Jurkat, Clone E6-1 (cell line): ENCODE measurements at places on chromosomes 5 and 9.

DNA sequence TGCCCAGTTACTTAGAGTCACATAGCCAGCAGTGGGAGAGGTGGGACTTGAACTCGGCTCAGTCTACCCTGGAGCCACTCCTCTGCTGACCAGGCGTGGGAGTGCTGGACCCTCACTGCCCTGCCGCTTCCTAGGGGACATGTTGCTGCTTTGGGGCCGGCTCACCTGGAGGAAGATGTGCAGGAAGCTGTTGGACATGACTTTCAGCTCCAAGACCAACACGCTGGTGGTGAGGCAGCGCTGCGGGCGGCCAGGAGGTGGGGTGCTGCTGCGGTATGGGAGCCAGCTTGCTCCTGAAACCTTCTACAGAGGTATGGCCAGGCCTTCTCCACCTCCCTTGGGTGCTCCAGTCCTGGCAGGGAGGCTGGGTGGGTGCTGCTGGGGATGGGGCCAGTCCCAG, 3.4 kb upstream of the CACFD1 start:
- no peak for DNase-seq

DNA sequence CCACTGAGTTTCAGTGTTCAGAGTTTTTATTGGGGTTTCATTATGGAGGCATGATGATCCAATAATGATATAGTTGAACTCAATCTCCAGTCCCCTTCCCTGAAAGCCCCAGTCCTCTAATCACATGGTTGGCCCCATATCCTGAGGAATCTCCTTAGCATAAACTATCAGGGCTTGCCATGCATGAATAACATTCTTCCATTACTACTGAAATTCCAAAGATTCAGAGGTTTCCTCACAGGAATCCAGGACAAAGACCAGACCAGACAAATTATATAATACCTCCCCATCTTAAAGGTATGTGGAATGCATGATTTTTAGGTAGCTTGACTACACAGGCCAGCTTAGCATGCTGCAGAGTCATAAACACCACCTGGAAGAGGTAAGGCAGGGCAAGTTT, 15.5 kb upstream of the LRRTM2 start:
- DNase-seq: no peak

GRCh38 chr9:77024776-77025545, 5.5 kb downstream of the FOXB2 start:
- DNase-seq: no peak

DNA sequence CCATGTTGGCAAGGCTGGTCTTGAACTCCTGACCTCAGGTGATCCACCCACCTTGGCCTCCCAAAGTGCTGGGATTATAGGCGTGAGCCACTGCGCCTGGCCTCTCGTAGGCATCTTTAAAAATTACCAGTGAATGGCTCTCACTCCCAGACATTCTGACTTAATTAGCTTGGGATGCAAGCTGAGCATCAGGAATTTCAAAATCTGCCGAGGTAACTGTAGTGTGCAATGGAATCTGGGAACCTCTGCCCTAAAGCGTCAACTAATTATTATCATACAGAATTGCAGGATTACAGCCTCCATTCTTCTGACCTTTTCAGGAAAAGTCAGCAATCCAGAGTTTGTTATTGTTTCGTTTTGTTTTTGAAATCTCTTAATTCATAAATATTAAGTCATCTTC, 213.4 kb upstream of the DMAC1 start:
- DNase-seq: no peak

DNA sequence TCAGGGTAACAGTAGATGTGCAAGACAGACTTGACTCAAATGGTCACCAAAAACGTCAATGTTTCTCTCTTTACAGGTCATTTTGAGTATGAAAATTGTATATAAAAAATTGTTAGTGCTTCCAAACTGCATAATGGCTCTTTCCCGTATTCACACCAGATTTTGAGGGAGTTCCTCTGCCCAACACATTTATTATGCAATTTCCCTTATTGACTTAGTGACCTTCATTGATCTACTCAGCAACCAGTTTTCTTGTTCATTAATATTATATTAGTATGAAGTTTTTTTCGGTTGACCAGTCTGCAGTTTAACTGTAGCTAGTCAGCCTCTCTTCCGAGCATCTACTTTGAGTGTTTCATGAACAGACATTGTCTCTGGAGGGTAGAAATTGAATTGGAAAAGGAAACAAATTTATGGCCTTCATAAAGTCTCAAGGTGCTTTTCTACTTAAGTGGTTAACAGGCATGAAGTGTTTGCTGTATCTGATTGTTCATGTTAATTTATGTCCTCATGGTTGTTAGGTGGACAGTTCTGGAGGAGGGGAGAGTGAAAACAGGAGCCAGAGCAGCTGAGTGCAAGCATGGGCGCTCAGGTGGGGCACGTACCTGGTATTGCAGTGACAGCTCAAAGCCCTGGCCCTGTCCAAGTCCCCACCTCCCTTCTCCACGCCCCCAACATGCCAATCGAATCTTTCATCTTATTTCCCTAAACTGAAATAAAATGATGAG, 240.2 kb downstream of the RFK start:
- no peak for DNase-seq

DNA sequence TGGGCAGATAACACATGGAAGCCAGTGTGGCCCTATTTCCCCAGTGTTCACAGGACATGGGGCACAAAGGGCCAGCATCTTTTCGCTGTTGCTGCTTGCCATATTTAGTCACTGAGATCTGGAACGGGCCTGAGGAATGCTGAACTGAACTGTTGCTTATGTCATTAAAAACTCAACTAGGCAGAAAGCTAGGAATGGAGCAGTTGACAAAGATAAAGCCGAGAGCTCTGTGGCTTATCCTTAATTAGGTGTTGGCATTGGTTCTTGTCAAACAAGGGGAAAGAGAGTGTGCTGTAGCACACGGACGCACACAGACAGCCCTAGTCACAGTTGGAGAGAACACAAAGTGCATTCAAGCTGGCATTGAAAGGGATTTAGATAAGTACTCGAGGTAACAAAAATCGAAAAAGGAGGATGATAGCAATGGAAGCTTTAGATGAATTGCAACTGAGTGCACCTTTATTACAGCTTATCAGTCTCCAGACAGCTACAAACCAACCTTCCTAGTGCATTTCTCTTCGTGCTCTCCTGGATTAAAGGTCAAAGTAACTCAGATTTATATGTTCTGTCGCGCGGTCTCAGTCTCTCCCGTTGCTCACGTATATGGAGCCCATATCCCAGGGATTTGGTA, 450.2 kb upstream of the ZNF608 start:
- DNase-seq: no peak

DNA sequence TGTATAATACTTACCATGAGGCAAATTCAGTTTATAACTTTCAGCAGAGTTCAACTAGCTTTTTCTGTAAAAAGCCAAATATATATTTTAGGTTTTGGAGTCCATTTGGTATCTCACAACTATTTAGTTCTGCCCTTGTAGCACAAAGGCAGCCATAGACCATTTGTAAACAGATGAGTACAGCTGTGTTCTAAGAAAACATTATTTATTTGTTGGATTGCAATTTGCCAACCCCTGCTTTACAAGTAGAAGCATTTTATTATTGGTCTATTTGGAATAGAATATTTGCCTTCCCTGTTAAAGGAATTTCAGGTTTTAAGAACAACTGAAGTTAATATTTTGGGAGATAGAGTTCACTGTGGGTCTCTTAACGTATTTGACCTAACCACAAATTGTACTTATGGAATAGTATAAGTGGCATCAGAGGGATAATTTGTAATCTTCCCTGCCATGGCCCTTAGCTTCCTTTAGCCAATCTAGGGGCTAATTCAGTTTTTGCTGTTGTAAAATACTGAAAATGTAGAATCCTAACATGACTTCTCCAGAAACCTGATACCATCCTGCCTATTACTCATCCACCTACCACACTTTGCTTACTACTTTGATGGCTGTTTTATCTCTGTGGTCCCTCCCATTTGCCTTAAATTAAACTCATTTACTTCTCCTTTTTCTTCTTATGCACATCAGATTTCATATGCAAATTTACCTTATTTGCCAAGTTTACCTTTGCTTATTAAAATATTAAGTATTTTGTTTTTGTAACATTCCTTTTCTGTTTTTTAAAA, 109.2 kb downstream of the DMXL1 start:
- no peak for DNase-seq

- no peak for DNase-seq
These were observed 670.5 kb upstream of the RGMB start for GRCh38 chr5:98102936-98103335.

DNA sequence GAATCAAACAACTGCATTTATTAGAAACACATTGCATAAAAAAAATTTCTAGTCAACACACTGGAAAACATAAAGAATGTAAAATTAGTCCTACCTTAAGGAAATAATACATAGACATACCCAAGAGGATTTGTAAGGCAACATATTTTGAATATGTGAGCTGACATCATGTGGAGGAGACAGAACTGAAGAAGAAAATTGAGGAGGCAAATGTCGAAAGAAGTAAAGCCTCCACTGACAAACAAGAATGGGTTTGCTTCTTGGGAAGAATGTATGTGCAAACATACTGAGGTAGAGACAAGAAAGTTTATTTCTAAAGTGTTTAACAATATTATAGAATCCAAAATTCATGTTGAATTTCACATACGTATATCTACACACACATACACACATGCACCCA, 363.0 kb upstream of the PDE4D start:
- DNase-seq: no peak

- no peak for DNase-seq
These were observed 8.7 kb upstream of the TMEM141 start for GRCh38 chr9:136782452-136782851.

GRCh38 chr9:35976726-35977125, 18.8 kb upstream of the OR2S2 start:
- no peak for DNase-seq

GRCh38 chr5:43729846-43730478, 127.0 kb downstream of the NNT start:
- peak; percentile 21 for DNase-seq

DNA sequence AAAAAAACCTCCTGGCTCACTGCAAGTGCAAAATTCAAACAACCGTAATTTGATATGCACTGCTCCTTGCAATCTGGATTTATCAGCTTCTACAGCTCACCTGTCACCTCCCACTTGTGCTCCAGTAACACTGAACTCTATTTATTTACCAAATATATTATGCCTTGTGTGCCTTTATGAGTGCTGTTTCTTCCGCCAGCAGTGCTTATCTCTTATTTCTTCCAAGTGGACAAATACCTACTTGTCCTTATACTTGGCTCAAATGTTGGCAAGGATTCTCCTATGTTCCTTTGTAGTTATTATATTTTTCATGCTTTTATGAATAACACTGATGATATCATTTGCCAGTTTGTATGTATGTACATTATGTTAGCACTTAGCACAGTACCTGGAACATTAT, 145.7 kb upstream of the ARRDC3 start:
- DNase-seq: no peak

GRCh38 chr5:7970816-7971215, 101.9 kb downstream of the MTRR start:
- no peak for DNase-seq

DNA sequence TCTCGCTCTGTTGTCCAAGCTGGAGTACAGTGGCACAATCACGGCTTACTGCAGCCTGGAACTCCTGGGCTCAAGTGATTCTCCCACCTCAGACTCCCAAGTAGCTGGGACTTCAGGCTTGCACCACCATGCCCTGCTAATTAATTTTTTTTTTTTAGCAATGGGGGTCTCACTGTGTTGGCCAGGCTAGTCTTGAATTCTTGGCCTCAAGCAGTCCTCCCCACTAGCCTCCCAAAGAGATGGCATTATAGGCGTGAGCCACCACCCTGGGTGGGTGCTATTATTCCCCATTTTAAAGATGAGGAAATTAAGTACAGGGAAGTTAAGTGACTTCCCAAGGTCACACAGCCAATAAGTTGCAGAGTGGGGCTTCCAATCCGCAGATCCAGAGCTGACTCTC, 1.7 kb downstream of the NNT start:
- DNase-seq: no peak

DNA sequence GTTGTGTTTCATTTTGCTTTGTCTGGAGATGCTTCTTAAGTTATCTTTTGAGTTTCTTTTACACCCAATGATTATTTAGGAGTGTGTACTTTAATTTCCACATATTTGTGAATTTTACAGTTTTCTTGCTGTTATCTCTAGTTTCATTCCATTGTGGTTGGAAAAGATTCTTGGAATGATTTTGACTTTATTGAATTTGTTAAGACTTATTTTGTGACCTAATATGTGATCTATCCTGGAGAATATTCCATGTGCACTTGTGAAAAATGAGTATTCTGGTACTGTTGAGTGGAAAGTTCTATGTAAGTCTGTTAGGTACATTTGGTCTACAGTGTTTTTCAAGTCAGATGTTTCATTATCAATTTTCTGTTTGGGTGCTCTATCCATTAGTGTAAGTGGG, 24.4 kb upstream of the GRAMD2B start:
- no peak for DNase-seq

DNA sequence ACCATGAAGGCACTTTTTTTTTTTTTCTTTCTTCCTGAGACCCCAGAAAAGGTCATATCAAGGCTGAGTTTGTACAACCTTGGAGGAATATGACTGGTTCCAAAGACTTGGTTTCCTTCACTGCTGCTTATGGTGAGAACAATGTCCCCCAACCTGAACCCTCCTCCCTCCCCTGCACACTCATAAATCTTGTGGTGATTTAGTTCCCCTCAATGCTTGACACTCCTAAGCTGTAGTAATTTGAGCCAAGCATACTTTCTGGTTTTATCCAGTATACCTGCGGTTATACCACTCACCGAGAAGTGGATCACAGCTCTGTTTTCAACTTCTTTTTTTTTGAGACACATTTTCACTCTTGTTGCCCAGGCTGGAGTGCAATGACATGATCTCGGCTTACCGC, 149.9 kb upstream of the KLF4 start:
- DNase-seq: no peak

DNA sequence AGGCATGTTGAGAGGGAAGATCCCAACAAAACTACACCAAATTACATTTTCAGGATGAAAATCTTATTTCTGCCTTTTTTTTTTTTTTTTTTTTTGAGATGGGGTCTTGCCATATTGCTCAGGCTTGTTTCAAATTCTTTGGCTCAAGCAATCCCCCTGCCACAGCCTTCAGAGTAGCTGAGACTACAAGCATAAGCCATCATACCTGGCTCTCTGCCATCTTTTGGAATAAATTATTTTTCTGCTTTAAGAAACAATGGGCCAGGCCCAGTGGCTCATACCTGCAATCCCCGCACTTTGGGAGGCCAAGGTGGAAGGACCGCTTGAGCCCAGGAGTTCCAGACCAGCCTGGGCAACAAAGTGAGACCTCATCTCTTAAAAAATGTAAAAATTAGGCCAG, 14.3 kb downstream of the AFF4 start:
- DNase-seq: no peak

DNA sequence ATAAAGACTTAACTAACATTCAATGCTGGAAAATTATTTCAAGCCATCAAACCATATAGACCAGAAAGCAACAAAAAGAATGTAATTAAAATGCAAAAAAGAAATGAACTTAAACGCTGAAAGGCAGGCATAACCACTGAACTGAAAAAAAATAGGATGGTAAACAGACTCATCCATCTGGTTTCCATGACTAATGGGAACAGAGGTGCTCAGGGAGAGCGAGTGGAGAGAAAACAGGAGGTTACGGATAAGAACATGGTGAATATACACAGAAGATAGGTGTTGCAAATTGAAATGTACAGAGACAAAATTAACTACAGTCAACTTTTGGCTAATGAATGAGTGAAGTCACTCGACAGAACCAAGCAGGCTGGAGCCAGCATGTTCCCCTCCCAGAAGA, 43.5 kb upstream of the RNF38 start:
- DNase-seq: no peak

GRCh38 chr5:154293219-154293618, 102.7 kb downstream of the GALNT10 start:
- DNase-seq: no peak

- no peak for DNase-seq
These were observed 81.4 kb upstream of the WWC1 start for GRCh38 chr5:168209997-168210396.
